NCI-H1105 (cell line): ENCODE measurements at places on chromosomes 3 and 15.

DNA sequence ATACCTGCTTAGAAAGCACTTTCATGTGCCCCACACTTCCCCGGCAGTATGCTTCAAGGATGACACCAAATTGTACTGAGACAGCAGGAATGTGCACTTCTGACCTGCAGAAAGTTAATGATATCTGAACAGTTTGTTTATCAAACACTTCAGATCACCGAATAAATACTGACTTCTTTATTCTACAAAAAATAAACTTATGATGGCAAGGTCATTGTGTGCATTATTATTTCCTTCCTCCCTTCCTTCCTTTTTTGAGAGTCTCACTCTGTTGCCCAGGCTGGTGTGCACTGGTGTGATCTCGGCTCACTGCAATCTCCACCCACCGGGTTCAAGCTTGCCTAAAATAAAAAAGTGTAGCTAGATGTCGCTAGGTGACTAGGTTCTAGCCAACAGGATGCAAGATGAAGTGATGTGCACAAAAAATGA is 80.3 kb downstream of the FAIM start:
- no peak for DNase-seq

GRCh38 chr15:94416820-94417219 is 185.5 kb downstream of the MCTP2 start:
- peak; percentile 47 for DNase-seq

- DNase-seq, result no peak
Measured at GRCh38 chr15:60899322-60899966, 329.7 kb downstream of the RORA start.

GRCh38 chr3:59994732-59995304 is 945.0 kb upstream of the CFAP20DC start:
- DNase-seq, result no peak

DNA sequence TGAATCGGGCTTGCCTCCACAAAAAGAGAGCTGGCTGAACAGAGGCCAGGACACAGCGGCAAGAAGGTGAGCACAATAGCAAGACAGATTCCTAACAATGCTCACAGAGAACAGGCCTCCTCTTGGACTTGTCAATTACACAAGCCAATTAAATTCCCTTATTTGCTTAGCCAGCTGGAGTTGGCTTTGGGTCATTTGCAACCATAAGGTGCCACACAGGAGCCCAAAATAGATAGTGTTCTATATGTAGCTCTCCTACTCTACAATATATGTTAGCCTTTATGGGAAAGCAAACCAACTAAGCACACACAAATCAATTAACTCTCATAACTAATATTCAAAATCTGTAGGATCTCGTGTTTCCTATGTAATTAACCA is 335.6 kb downstream of the FOXP1 start:
- no peak for DNase-seq
